ENCODE measurements at places on chromosomes 4 and X.

- no peak for DNase-seq
Measured at GRCh38 chrX:106725931-106726330, 570 bp upstream of the RNF128 start.

GRCh38 chr4:13329340-13329850, 154.7 kb downstream of the RAB28 start:
- DNase-seq: no peak

DNA sequence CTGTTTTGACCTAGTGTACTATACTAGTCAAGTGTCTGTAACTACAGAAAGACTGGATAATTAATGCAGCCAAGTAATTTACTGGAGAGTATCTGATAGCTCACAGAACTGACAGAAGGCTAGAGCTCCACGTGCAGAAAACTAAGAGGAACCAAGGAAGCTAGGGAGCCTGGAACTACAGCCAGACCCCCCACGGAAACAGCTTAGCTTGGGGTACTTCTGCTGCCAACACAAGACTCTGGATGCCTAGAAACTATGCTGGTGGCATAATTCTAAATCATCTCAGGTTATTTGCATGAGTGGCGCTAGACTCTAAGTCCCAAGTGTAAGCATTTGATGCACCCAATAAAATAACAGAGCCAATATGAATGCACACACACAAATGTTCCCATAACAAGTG, 26.5 kb downstream of the HUWE1 start:
- no peak for DNase-seq

- DNase-seq: no peak
Measured at GRCh38 chrX:42463706-42464490, 314.1 kb downstream of the PPP1R2C start.

DNA sequence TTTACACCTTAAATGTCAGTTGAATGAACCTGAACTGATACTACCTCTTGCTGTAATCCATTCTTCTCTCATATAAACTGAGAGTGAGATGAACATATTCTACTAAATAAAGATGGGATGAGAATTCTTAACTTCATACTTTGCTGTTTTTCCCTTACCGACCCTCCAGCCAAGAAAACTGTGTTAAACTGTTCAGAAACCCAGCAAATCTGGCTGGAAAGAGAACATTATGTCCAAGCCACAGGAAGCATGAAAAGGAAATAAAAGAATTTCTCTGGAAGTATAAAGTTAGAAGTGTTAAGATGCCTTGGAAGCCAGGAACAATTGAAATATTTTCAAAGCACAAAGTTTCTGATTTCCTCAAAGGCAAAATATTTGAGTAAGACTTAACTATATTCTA, 22.9 kb downstream of the NPY1R start:
- DNase-seq: no peak

DNA sequence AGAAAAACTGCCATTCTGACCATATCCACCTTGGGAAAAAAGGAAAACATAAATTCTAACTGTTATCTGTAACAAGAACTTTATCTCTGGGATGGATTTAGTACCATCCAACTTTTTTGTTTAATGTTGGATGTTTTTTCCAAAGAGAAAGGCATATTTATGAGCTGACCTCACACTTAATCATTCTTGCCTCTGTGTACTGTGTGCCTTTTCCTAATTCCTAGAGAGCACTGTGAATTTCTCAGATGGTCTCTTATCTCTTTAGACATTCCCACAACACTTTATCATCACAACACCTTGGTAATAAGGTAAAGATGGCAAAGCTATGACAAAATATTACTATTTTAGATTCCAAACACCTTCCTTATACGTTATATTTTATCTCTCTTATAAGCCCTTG, 126.2 kb downstream of the COL4A6 start:
- DNase-seq: peak; percentile 3

- no peak for DNase-seq
Measured at GRCh38 chrX:147757750-147758149, 154.0 kb upstream of the FMR1 start.

- DNase-seq: no peak
Measured at GRCh38 chr4:105599932-105600655, 47.7 kb downstream of the ARHGEF38 start.

GRCh38 chrX:107775734-107776511, at the start of gene TSC22D3:
Gene TSC22D3, minus strand, starts transcription at chrX:107775787. Its CDS starts 368 bp downstream, at chrX:107775419.
- peak; percentile 15 for DNase-seq

DNA sequence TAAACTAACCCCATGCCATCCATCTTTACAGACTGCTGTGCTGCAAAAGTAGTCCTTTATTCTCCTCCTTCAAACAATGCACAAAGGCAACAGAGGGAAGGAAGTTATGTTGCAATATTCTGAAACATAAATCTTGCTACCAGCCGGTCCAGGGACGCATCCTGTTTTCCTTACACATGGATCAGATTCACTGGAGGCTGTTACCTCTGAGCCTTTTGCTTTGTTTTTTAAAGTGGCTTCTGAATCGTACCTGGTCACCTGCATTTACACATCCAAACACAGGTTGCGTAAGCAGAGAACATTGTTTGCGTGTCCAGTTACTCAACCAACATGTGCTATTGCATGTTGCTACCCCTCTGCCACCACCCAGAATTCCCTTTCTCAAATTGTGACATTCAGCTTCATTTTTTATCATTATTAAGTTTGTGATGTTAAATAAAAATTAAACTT, 8.8 kb downstream of the PPARGC1A start:
- no peak for DNase-seq

- peak; percentile 6 for DNase-seq
Measured at GRCh38 chr4:165079476-165079875, 25.8 kb downstream of the TRIM75 start.

DNA sequence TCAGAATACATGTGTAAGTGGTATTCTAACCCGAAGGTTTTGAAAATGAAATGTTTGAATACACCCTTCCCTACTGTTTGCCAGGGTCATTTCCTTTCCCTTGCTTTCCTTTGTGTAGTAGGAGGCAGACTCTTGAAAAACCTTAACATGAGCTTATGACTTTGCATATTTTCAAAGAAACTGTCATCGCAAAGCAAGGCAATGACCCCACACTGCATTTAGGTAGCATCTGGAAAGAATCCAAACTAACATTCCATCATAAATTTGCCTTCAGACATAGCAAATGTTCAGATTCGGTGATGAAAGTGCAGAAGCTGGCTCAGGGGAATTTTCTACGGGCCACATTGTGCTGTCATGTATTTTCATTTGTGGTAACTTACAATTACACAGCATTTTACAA, 32.3 kb downstream of the SH2D1A start:
- no peak for DNase-seq

GRCh38 chrX:2608638-2609430, 82.3 kb upstream of the CD99 start:
- no peak for DNase-seq

GRCh38 chr4:165118256-165118909, 5.7 kb upstream of the TMEM192 start:
- DNase-seq: no peak

DNA sequence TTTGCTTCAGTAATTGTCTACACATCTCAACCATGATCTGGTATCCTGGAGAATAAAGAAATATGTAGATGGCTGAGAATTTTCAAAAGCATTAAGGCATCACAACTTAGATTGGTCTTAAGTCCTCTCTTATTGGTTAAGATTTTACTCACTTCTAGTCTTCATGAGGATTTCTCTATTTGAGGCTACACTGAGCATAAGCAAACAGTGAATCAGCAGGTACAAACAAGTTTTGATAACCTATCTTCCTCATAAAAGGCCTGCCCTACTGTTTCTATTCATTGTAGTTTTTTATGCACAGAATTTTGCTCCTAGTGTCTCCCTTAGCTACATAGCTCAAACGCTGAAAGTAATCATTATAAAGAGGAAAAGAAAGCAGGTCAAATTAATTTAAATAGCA, 460.7 kb upstream of the RPS6KA3 start:
- DNase-seq: no peak

GRCh38 chr4:124179506-124180186, 532.9 kb downstream of the ANKRD50 start:
- DNase-seq: no peak

GRCh38 chr4:61805979-61806378, 605.9 kb downstream of the ADGRL3 start:
- no peak for DNase-seq

GRCh38 chr4:186348433-186348832, 82.4 kb downstream of the F11 start:
- DNase-seq: no peak

DNA sequence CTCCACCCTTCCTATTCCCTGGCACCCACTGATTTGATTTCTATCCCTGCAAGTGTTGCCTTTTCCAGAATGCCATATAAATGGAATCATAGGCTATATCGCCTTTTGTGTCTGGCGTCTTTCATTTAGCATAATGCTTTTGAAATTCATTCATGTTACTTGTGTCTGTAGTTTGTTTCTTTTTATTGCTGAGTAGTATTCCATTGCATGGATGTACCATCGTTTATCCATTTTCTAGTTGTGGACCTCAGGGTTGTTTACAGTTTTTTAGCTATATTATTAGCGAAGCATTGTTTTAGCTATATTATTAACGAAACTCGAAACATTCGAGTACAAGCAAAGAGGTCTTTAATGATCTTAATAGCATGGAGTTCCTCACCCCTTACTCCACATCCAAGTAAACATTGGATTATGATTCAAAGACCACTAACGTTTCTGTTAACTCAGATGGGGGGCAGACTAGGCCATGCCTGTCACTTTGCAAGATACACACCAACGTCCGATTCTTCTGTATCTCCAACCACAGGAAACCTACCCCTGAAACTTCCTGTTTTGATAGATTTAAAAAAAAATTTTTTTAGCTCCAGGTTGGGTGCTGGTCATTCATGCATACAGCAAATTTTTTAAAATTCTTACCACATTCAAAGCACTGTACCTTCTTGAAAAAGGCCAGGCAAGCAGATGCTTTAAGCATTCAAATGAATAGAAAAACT, 1.1 kb downstream of the DCK start:
- no peak for DNase-seq

DNA sequence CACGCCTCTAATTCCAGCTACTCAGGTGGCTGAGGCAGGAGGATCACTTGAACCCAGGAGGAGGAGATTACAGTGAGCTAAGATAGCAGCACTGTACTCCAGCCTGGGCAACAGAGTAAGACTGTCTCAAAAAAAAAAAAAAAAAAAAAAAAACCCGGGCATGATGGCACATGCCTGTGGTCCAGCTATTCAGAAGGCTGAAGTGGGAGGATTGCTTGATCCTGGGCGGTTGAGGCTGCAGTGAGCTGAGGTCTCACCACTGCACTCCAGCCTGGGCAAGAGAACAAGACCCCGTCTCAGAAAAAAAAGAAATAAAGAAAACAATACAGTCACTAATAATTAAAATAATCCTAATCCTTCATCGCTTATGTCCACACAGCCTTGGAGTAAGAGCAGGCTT, 68.1 kb downstream of the APBB2 start:
- no peak for DNase-seq

- no peak for DNase-seq
Measured at GRCh38 chr4:125316791-125317524, 2.2 kb downstream of the FAT4 start.

DNA sequence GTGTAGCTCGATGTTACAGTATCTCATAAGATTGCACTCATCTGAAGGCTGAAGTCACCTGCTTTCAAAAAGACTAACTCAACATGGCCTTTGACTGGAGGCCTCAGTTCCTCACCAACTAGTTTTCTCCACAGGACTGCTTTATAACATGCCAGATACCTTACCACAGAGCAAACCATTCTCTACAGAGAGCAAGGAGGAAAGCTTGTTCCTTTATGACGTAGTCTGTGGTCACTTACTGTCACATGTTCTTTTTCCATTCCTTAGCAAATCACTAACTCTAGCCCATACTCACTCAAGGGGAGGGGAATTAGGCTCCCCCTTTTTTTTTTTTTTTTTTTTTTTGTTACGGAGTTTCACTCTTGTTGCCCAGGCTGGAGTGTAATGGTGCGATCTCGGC, 3.2 kb downstream of the THAP9 start:
- no peak for DNase-seq

DNA sequence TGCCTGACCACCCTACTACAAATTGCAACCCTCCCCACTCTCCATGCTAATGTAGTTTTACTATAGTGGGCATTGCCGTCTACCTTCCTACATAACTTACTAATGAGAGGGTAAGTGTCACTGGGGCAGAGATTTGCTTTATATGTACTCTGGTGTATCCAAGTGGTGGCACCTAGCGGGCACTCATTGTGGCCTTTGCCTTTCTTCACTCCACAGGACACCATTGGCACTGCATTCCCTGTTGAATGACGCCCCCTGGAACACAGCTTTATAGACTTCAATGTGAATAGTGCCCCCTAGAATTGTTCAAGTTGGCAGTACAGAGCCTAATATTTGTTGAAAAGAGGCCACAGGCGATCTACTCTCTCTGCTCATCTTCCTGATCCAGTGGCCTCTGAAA, 215.8 kb downstream of the MID1IP1 start:
- DNase-seq: no peak

DNA sequence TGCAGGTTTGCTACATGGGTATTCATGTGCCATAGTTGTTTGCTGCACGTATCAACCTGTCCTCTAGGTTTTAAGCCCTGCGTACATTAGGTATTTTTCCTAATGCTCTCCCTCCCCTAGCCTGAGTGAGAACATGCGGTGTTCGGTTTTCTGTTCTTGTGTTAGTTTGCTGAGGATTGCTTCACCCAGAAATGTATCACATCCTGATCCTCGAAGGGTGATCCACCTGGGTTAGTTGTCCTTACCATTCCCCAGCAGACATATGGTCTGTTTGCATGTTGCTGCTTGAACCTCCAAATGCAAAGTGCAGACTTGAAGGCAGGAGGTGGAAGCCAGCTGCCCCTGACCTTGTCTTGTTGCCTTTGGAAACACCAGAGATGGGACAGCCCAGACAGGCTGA, 161.5 kb upstream of the WDR1 start:
- DNase-seq: no peak

DNA sequence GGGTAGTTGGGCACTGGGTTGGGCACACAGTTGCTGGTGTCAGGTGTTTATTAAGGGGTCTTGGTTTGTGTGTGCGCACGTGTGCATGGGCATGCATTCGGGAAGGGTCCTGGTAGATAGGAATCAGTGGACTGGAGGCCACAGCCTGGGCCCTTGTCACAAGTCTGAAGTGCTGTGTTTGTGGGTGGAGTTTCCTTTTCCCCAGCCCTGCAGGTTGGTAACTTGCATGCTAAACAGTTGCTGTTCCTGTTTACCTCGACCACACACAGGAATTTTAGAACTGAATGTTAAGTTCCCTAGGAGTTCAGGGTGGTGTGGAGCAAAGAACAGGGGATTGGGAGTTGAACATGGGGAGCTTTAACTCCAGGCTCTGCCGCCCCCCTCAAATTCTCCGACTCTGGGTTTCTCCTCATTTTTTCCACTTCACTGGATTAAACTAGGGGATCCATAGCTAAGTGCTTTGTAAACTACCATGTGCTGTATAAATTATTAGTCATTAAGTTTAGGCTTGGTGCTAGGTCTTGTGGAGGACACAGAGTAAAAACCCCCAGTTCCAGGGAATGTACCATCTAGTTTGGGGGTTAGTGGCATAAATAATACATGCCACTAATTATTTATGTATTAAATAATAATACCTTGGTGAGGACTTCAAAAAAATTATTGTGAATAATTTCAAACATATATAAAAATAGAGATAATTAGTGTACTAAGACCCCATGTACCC, 49.0 kb downstream of the STARD8 start:
- no peak for DNase-seq
